ENCODE measurements at places on chromosomes 6 and 20.

- no peak for DNase-seq
Observed at GRCh38 chr6:41454189-41454789, 91.9 kb upstream of the FOXP4 start.

GRCh38 chr6:70336996-70337742 is 34.3 kb upstream of the COL9A1 start:
- DNase-seq: no peak

- peak; percentile 78 for DNase-seq
Observed at GRCh38 chr6:10316373-10316721, 98.5 kb downstream of the TFAP2A start.

GRCh38 chr6:13390658-13391057 is 62.3 kb upstream of the TBC1D7 start:
- DNase-seq: no peak

DNA sequence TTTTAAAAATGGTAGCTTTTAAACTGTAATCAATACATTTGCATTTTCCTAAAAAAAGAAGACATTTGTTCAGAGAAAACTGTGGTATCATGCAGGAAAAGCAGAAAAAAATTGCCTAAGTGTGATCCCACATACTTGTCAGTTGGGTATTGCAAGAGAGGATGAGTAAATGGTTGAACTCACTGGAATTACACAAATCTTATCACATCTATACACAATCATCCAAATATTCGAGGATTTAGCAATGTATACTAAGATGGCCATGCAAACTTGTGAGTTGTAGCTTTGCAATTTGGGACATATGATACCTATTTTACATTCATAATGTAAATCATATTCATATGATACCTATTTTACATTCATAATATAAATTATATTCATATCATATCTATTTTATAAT is 58.2 kb upstream of the GJE1 start:
- DNase-seq: no peak

- no peak for DNase-seq
Observed at GRCh38 chr6:52663120-52663935, 7.6 kb upstream of the TMEM14A start.

- DNase-seq: no peak
Observed at GRCh38 chr6:21420926-21421325, 172.6 kb upstream of the SOX4 start.

GRCh38 chr6:96613291-96613999 is 50.5 kb downstream of the FHL5 start:
- no peak for DNase-seq

DNA sequence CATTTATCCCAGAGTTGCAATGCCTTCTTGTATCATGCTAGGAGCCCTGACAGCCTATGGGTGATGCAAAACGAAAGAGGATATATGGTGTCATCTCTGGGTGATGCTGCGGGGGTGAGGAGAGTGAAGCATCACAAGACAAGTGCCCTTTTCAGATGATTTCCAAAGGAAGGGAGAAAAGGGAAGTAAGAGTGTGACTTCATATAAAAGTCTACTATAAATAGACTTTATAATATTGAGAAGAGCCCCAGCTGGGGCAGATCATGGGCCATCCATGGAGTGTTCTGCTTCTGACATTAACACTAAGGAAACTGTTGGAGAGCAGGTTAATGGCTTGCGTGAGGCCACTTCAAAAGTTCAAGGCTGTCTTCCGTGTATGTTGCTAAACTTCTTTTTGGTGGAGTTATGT is 4.4 kb downstream of the CD83 start:
- no peak for DNase-seq

DNA sequence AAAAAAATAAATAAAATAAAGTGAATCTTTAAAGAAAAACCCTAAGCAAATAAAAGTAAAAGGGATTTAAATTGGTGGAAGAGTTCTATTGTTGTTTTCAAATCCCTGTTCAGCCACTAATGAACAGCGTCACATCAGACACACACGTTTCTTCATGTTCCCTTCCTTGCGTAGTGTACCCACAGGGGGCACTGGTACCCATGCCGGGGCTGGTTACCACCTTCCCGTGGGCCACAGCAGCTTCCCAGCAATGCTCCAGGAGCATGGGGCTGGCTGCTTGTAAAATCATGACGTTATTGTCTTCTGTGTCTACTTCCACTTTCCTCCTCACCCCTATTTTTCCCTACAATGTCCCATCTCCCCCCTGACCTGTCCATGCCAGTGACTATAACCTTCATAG is 988.7 kb downstream of the KIF16B start:
- DNase-seq: no peak

GRCh38 chr20:3250091-3250504 is 11.1 kb upstream of the SLC4A11 start:
- no peak for DNase-seq

DNA sequence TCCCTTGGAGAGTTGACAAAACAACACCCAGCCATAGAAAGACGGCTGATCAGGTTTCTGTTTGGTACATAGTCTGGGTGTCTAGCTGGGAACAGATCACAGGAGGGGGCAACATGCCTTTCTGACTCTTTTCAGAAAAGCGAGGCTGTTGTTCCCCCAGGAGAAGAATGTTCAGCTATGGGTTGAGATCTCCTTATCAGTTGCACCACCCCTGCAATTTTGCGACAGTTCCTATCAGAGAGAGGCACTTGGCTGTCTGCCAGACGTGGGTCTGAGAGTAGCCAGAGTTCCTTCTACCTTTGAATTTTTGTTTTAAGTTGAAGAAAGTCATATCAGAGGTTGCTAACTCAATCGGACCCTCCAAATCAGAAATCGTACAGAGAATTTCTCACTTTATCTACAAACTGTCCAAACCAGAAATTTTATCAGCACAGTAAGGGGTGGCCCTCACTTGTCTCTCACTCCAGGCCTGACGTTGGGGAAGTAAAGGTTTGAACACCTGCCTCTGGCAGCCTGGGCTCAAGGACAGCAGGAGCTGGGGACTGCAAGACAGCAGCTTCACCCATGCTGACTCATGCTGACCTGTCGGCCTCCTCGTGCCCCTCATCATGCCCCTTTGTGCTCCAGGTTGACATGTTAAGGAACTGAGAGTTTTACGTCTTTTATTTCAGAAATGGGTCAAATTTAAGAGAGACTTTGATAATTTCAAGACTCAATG is 42.3 kb downstream of the TMC2 start:
- DNase-seq: no peak

GRCh38 chr6:6984585-6985366 is 123.0 kb upstream of the RREB1 start:
- DNase-seq: no peak

- DNase-seq: no peak
Observed at GRCh38 chr6:22457996-22458395, 111.4 kb upstream of the HDGFL1 start.

DNA sequence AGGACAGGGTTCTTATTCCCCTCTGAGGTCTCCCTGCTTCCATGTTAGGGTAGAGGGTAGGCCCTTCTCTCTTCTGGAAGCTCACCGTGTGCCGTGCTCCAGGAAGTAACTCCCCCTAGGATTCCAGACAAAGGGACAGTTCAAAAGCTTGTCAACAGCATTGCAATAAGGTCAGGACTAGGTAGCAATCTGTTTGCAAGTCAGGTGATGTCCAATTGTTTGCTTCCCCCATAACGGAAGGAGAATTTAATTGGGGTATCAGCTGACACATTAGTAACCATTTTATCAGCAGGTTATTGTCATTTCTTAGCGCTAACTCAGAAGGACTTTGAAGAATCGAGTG is 41.9 kb downstream of the SYNJ2 start:
- no peak for DNase-seq

DNA sequence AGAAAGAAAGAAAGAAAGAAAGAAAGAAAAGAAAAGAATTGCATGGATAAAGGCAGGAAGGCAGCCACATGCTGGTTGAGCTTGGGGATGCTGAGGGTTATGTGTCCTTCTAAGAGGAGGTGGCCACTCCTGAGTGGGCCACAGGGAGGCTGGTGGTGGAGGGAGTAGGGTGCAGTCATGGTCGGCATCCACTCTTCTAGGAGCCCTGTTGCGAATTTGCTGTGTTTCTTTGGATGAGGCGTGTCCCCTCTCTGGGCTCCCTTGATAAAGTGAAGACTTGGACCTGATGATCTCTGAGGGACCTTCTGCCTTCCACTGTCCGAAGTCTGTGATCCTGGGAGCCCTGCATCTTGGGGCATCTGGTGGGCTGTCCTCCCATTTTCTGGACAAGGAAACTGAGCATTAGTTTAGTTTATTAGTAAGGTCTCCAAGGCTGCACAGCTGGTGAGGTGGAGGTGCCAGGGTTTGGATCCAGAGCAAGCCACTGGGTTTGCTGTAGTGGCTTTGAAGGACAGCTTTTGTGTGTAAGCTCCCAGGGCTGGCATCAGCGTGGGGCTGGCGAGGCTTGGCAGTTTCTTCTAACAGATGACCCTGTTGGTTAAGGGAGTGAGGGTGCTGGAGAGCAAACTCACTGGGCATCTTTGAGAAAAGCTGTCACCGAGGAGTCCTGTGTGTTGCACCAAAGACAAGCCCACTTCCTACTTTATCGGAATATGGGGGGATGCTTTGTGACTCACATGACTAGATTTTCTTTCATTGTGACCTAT is 4.3 kb downstream of the DLGAP4 start:
- no peak for DNase-seq

GRCh38 chr6:48073976-48074767 is 36.8 kb downstream of the PTCHD4 start:
- DNase-seq: no peak

DNA sequence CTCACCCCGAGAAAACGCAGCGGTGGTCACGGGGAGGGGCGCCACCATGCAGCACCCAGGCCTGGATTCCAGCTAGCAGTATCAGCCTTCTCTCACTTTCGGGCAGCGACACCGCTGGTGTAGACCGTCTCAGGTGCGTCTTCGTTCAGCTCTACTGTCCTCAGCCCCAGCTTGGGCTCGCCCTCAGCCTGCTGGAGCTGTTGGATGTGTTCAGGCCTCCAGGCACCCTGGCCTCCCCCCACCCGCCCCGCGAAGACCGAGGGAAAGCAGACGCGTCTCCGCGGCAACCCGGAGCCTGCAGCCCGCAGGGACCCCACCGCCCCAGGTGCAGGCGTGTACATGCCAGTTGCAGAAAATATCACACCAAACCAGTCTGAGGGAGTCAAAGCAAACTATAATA is 60.8 kb upstream of the CARMIL1 start:
- no peak for DNase-seq

GRCh38 chr6:129902681-129903080 is 41.6 kb upstream of the TMEM244 start:
- no peak for DNase-seq

DNA sequence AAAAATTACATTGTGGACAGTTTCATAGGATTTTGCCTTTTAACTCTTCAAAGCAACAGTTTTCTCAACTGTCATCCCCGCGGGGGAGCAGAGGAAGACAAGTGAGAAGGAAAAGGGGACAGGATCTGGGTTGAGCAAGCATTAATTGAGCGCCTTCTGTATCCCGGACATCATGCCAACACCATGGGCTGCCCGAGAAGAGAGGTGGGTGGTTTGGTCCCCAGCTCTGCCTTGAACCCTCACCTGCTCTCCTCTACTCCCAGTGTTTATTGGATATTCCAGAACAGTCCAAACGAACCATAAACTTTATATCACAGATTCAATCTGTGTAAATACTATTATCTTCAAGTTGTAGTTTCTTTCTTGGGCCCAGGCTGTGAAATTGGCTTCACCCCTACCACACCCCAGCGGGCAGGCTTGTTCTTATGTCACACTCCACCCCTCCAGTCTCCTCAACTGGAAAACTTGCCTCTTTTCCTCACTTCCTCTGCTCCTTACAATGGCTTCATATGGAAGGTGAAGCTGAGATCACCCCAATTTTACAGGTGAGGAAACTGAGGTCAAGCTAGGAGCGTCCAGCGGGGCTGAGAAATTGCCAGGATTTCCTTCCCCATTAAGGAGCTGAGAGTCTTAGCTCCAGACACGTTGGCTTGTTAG is 6.0 kb downstream of the PCK1 start:
- no peak for DNase-seq

- no peak for DNase-seq
Observed at GRCh38 chr20:43365691-43366090, 92.0 kb upstream of the SRSF6 start.

All from dorsolateral prefrontal cortex (tissue), 122 donors.